Activated CD4-positive, alpha-beta T cell treated with anti-CD3 and anti-CD28 coated beads, Interleukin-2, amount 10 ng/mL, durations not matched to agents 7 days and 5 days (primary cell): ENCODE measurements at places on chromosomes 1 and 21. TPM values are rescaled to one million over a fixed set of nuclear protein-coding genes. Genes with fewer than 3 reads are reported as not detected.

DNA sequence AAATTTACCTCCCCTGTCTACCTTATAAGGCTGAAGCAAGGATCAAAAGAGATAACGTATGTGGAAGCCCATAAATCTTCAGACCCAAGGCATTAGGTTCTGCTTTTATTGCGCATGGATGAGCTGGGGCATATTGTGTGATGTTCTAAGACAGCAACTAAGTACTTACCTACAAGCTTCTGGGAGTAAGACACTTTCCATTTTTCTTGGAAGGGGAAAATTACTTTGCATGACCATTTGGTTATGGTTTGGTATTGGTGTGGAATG lies 21.1 kb downstream of the LMOD1 start:
- peaks cover 2% of the 10 kb centered on the region for H3K27me3 ChIP-seq
- H3K36me3 ChIP-seq, result no peaks in the 10 kb centered on the region
- DNase-seq, result no peak
- no peaks in the 10 kb centered on the region for H3K4me1 ChIP-seq
- no peak overlapping the region for H3K4me3 ChIP-seq

DNA sequence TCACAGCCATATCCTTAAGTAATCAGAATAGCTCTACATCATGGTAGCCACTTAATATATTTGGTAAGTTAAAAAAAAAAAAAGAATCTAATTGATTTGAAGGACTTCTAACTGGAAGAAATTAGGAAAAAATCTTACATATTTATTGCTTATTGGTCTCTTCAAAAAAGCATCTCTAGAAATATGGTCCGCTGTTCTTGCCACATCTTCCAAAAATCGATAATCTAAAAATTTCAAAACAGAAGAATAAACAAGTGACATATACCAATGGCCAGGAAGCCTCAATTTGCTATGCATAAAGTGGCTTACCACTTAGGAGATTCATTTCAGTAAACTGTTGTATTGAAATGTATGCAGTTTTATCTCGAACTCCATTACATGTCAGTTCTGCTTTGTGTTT lies 2.3 kb downstream of the ZNHIT6 start:
- H3K36me3 ChIP-seq, result peaks cover 43% of the 10 kb centered on the region
- H3K27me3 ChIP-seq, result no peaks in the 10 kb centered on the region
- no peak for DNase-seq
- no peak overlapping the region for H3K27ac ChIP-seq
- no peak overlapping the region for H3K4me3 ChIP-seq

GRCh38 chr1:245516284-245516759 lies 361.5 kb downstream of the KIF26B start:
- H3K27ac ChIP-seq, result no peak overlapping the region
- H3K36me3 ChIP-seq, result no peaks in the 10 kb centered on the region
- H3K4me1 ChIP-seq, result peaks cover 3% of the 10 kb centered on the region
- DNase-seq, result no peak
- no peak overlapping the region for H3K4me3 ChIP-seq

GRCh38 chr1:6823793-6824192 lies 38.5 kb downstream of the CAMTA1 start:
- H3K27me3 ChIP-seq, result no peaks in the 10 kb centered on the region
- peaks cover 16% of the 10 kb centered on the region for H3K4me1 ChIP-seq
- no peak overlapping the region for H3K4me3 ChIP-seq
- no peaks in the 10 kb centered on the region for H3K36me3 ChIP-seq
- H3K27ac ChIP-seq, result no peak overlapping the region
- DNase-seq, result no peak

GRCh38 chr1:165452336-165453130 lies 7.6 kb upstream of the RXRG start:
- no peak overlapping the region for H3K27ac ChIP-seq
- no peaks in the 10 kb centered on the region for H3K36me3 ChIP-seq
- H3K4me1 ChIP-seq, result no peaks in the 10 kb centered on the region
- no peak for DNase-seq

GRCh38 chr1:228148196-228148861 lies 1.4 kb upstream of the GJC2 start:
- H3K4me3 ChIP-seq, result no peak overlapping the region
- H3K27ac ChIP-seq, result no peak overlapping the region
- no peaks in the 10 kb centered on the region for H3K27me3 ChIP-seq
- no peak for DNase-seq
- peaks cover 10% of the 10 kb centered on the region for H3K4me1 ChIP-seq
- no peaks in the 10 kb centered on the region for H3K36me3 ChIP-seq

- H3K36me3 ChIP-seq, result no peaks in the 10 kb centered on the region
- H3K4me3 ChIP-seq, result no peak overlapping the region
- no peaks in the 10 kb centered on the region for H3K4me1 ChIP-seq
- H3K27me3 ChIP-seq, result no peaks in the 10 kb centered on the region
- no peak overlapping the region for H3K27ac ChIP-seq
- no peak for DNase-seq
Observed at GRCh38 chr1:234781241-234782065, 171.5 kb upstream of the IRF2BP2 start.

- H3K27me3 ChIP-seq, result no peaks in the 10 kb centered on the region
- H3K36me3 ChIP-seq, result no peaks in the 10 kb centered on the region
- peaks cover 35% of the 10 kb centered on the region for H3K4me1 ChIP-seq
Observed at GRCh38 chr1:156586323-156586722, 5.3 kb upstream of the NAXE start.

- H3K27ac ChIP-seq, result no peak overlapping the region
- no peak overlapping the region for H3K4me3 ChIP-seq
- H3K36me3 ChIP-seq, result peaks cover 87% of the 10 kb centered on the region
- DNase-seq, result no peak
- H3K4me1 ChIP-seq, result peaks cover 12% of the 10 kb centered on the region
Observed at GRCh38 chr1:176157995-176158394, 49.1 kb downstream of the COP1 start.

- peaks cover 17% of the 10 kb centered on the region for H3K36me3 ChIP-seq
- DNase-seq, result no peak
- H3K27me3 ChIP-seq, result peaks cover 20% of the 10 kb centered on the region
- peaks cover 50% of the 10 kb centered on the region for H3K4me1 ChIP-seq
- no peak overlapping the region for H3K4me3 ChIP-seq
Observed at GRCh38 chr1:2526824-2527555, 594 bp upstream of the PANK4 start.

DNA sequence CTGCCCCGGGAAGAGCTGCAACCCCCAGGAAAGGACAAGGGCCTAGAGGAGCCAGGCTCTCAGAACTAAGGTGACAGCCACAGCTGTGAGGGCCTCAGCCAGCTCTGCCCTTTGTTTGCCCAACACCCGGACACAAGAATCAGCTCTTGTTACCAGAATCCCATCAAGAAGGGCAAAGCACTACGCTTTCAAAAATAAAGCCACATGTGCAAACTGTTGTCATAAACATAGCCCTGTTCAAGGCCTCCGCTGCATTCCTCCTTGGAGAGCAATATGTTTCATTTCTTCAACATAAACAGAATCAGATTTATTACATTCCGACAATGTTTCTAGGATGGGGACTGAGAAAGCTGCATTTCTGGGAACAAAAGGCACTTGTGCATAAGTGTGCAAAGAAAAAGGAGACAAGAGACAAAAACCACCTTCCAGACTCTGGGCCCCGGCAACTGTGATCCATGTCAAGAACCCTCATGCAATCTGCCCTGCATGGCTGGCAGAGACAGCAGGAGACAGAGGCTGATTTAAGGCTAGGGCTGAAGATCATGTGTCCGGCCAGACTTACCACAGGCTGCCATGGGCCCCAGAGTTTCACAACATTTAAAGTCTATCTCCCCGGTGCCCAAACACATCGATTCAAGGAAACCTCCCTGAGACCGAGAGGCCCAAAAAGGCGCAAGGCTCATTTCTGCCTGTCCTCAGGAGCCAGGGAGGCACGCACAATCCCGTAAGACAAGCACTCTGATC lies 71.0 kb downstream of the SSBP3 start:
- H3K4me1 ChIP-seq, result peaks cover 39% of the 10 kb centered on the region
- no peak for DNase-seq
- H3K27me3 ChIP-seq, result no peaks in the 10 kb centered on the region
- no peak overlapping the region for H3K4me3 ChIP-seq
- peaks cover 9% of the 10 kb centered on the region for H3K36me3 ChIP-seq

DNA sequence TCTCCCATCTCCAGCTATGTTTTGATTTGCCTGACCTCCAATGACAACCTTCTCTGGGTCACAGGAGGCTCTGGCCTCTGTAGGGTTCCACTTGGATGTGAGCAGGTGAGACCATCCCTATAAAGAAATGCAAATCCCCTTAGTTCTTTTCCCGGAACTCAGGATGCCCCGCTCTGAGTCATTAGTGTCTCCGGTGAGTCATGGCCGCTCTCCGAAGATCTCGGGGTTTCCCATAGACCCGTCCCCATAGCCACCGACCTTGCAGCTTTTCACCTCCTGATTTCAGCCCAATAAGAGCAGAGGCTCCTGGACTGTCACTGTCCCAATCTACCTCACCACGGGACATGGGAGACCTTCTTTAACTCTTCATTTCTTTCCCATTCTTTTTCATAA lies 98.2 kb downstream of the PGBD5 start:
- no peaks in the 10 kb centered on the region for H3K27me3 ChIP-seq
- H3K4me1 ChIP-seq, result peaks cover 2% of the 10 kb centered on the region
- no peak overlapping the region for H3K4me3 ChIP-seq
- no peak overlapping the region for H3K27ac ChIP-seq
- H3K36me3 ChIP-seq, result no peaks in the 10 kb centered on the region
- DNase-seq, result no peak

GRCh38 chr21:46667741-46668380 lies 32.4 kb downstream of the PRMT2 start:
- peaks cover 24% of the 10 kb centered on the region for H3K27me3 ChIP-seq
- DNase-seq, result no peak
- no peak overlapping the region for H3K27ac ChIP-seq

DNA sequence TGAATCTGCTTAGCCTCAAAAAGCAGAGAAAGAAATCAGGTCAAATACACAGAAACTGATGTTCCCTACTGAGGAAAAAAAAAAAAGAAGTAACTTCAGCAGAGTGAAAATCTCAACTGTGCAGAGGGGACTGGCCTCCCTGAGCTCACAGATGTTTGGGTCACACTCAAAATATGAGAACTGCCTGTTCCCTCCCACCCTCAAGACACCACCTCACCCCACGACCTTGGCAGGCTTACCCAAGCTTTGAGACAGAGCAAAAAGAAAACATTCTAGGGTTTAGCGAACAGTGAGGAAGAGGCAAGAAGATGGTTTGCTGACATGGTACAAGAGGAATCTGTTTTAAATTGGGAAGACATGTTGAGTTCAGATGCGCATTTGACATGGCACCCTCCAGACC lies 48.8 kb downstream of the NID1 start:
- no peak overlapping the region for H3K27ac ChIP-seq
- DNase-seq, result no peak
- no peak overlapping the region for H3K4me3 ChIP-seq
- no peaks in the 10 kb centered on the region for H3K4me1 ChIP-seq

DNA sequence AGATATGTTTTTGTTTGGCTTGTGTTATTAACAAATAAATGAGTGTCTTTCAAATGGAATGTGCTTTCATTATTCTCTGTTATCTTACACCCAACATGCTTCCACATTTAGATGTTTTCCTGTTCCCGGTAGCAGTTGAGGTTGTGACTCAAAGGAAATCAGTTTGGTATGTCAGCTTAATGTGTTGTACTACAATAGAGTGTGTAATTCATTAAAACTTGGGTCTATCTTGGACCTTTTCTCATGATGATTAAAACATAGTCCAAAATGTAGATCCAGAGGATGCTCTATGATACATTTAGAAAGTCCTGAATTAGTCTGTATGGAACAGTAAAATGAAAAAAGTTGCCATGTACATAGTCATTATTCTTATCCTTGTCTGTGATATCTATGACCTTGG lies 26.7 kb downstream of the RTCA start:
- no peaks in the 10 kb centered on the region for H3K4me1 ChIP-seq
- no peak overlapping the region for H3K27ac ChIP-seq
- peaks cover 41% of the 10 kb centered on the region for H3K36me3 ChIP-seq

DNA sequence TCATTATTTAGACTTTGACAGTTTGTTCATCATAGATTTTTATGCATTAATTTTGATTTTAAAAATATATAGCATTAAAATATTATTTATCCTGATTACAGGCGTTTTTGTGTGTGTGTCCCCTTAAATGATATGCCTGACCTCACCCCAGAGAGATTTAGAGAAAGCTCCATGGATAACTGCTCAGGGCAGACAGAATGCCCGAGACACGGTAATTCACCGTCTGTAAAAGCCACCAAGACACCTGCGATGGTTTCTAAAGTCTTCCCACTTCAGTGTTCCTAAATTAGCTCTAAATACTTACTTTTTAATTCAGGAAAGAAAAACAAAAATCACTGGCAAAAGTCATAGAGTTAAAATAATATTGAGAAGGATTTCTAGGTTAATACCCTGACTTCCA lies 350.6 kb upstream of the RUNX1 start:
- H3K27ac ChIP-seq, result no peak overlapping the region
- H3K4me1 ChIP-seq, result peaks cover 22% of the 10 kb centered on the region
- no peak for DNase-seq
- H3K36me3 ChIP-seq, result no peaks in the 10 kb centered on the region
- no peak overlapping the region for H3K4me3 ChIP-seq

GRCh38 chr21:45592208-45592619 lies 50.0 kb upstream of the SLC19A1 start:
- no peak overlapping the region for H3K27ac ChIP-seq
- no peak overlapping the region for H3K4me3 ChIP-seq
- H3K4me1 ChIP-seq, result peaks cover 11% of the 10 kb centered on the region
- peaks cover 13% of the 10 kb centered on the region for H3K27me3 ChIP-seq

Gene C1orf87
- not detected for total RNA-seq

Gene KRTAP12-2
- not detected for total RNA-seq

Gene CXADR
- total RNA-seq, result 0.40 TPM

Gene FAM131C
- 1.1 TPM for total RNA-seq

Gene BEST4
- 0.42 TPM for total RNA-seq

Gene S100A11
- total RNA-seq, result 412 TPM
